ENCODE measurements at places on chromosomes 12 and 14.
A peak's percentile ranks its signal among the peaks of the same experiment; 100 is the strongest.

DNA sequence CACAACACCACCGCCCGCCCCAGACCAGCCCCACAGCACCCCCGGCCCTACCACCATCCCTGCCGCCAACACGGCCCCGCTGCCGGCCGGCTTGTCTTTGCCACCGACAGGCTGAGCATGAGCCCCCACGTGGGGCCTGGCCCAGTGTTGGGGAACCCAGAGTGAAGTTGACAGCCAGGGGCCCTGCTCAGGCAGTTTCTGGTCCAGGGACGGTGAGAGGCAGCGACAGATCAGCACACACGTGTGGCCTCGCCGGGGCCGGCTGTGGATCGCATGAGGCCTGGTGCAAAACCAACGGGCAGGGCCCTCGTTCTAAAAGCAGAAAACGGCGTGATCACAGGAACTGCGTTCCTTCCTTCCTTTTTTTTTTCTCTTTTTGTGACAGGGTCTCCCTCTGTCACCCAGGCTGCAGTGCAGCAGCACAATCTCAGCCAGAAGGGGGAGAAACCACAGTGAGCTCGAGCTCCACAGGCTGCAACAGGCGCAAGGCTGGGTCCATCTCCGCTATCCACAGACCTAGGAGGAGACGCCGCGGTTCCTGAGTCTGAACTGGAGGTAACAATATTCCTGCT lies 50.5 kb upstream of the FBRSL1 start:
- H3K27me3 ChIP-seq: no peaks in the 10 kb centered on the region
- H3K4me1 ChIP-seq: no peaks in the 10 kb centered on the region
- H3K4me3 ChIP-seq: no peak overlapping the region
- no peak for DNase-seq
- H3K27ac ChIP-seq: no peak overlapping the region

DNA sequence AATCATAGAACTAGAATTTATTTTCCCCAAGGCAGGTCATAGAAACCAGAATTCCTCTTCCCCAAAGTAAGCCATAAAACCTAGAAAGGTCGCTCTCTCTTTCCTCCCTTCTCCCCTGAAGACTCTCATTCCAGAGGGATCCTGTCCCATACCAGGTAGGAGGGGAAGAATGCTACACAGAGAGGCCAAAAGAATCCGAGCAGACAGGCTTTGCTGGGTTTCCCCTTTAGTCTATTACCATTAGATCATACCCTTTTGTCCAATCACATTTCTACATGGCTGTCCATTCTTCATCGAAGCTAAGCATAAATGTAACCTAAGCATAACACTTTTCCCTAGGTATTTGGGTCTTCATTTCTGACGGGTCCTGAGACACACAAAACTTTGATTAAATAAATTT lies 204.5 kb downstream of the SPTSSA start:
- no peaks in the 10 kb centered on the region for H3K27me3 ChIP-seq
- no peak overlapping the region for H3K27ac ChIP-seq
- no peak for DNase-seq
- peaks cover 4% of the 10 kb centered on the region for H3K4me1 ChIP-seq
- H3K36me3 ChIP-seq: no peaks in the 10 kb centered on the region

- H3K4me1 ChIP-seq: no peaks in the 10 kb centered on the region
- DNase-seq: no peak
- H3K36me3 ChIP-seq: no peaks in the 10 kb centered on the region
- no peak overlapping the region for H3K27ac ChIP-seq
Observed at GRCh38 chr12:25459541-25459951, 93.5 kb downstream of the LMNTD1 start.

- H3K27ac ChIP-seq: peak within 1 kb of the TSS; percentile 88
- no peaks in the 10 kb centered on the region for H3K36me3 ChIP-seq
- peak within 1 kb of the TSS; percentile 96 for H3K4me3 ChIP-seq
- H3K4me1 ChIP-seq: peaks cover 50% of the 10 kb centered on the region
Observed at GRCh38 chr14:55579724-55580469, at the start of gene KTN1. Gene KTN1 (plus strand): TSS chr14:55580207. CDS start chr14:55612049, 31,842 bp downstream.

- no peaks in the 10 kb centered on the region for H3K4me1 ChIP-seq
- no peak for DNase-seq
- no peak overlapping the region for H3K27ac ChIP-seq
- no peaks in the 10 kb centered on the region for H3K27me3 ChIP-seq
- no peak overlapping the region for H3K4me3 ChIP-seq
- peaks cover 18% of the 10 kb centered on the region for H3K36me3 ChIP-seq
Observed at GRCh38 chr14:30710876-30711275, 88.8 kb downstream of the SCFD1 start.

DNA sequence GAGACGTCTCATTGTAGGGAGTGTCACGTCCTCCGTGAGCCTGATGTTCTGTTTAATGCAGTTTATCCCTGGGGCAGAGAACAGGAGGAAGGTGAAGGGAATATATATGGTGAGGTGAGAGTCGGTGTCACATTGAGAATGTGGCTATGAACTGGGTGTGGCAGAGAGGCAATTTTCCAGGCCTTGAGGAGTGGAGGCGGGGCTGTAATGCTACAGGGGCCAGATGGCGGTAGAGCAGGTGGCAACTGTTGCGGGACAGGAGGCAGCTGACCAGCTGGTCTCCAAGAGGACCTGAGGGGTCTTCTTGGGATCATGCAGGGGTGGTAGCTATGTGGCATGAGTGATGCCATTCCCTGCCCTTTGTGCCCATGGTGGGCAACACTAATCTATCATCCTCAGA lies 59.6 kb downstream of the CACNA1C start:
- no peak for DNase-seq
- H3K27ac ChIP-seq: no peak overlapping the region
- H3K4me1 ChIP-seq: no peaks in the 10 kb centered on the region
- no peak overlapping the region for H3K4me3 ChIP-seq
- no peaks in the 10 kb centered on the region for H3K27me3 ChIP-seq

DNA sequence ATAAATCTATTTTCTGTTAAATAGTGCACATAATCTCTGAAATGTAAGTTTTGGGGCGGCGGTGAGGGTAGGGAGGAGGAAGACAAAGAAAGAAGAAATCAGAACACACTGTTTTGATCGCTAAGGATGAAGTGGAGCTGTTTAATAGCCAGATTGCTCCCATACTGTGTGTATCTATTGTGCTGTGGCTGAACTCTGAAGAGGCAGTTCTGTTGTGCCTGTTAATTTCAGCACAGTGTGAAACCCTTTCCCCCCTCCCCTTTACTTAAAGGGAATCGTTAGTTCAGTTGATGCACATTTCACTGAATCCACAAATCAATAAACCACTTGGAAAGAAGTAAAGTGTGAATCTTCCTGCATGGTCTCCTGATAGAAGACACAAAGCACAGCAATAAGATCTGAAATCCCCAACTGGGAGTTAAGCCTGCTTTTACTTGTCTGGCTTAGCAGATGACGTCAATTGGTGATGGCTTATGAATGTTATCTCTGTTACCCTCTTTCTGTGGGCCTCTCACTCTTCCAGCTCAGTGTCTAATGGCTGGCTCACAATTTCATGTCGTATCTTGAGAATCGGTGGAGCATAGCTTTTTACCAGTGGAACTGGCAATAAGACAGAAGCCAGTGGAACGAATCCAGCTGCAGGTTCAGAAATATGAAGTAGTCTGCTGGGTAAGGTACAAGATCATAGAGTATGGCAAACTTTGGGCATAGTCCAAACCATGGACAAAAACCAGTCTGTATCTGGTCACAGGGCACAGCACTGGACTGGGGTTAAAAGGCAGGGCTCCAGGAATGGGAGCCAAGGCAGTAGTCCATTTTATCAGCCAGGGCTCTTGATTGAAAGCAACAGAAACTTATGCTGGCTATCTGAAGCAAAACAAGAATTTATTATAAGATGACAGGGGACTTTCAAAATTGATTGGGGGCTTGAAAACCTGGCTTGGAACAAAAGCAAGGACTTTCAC lies 413.5 kb upstream of the SEL1L start:
- no peaks in the 10 kb centered on the region for H3K36me3 ChIP-seq
- no peak for DNase-seq
- H3K27ac ChIP-seq: no peak overlapping the region
- no peak overlapping the region for H3K4me3 ChIP-seq
- no peaks in the 10 kb centered on the region for H3K27me3 ChIP-seq
- no peaks in the 10 kb centered on the region for H3K4me1 ChIP-seq

DNA sequence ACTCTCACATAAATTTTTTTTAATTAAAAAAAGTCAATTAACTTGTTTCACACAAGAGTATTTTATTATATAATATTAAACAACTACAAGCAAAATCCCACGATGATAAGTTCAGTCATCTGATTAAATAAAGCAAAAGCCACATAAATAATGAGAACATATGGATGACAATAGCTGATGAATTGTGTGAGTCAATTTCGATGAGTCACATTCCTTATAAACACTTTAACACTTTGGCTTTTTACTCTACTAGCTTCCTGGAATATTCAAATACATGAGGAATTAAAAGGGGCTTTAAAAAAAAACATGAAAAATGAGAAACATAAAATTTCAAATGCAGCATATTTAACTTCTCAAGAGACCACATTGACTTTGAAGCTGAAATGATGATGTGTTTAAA lies 95.3 kb downstream of the BCAT1 start:
- no peak overlapping the region for H3K4me3 ChIP-seq
- no peaks in the 10 kb centered on the region for H3K36me3 ChIP-seq
- H3K27ac ChIP-seq: no peak overlapping the region
- H3K4me1 ChIP-seq: no peaks in the 10 kb centered on the region
- no peak for DNase-seq
- no peaks in the 10 kb centered on the region for H3K27me3 ChIP-seq

DNA sequence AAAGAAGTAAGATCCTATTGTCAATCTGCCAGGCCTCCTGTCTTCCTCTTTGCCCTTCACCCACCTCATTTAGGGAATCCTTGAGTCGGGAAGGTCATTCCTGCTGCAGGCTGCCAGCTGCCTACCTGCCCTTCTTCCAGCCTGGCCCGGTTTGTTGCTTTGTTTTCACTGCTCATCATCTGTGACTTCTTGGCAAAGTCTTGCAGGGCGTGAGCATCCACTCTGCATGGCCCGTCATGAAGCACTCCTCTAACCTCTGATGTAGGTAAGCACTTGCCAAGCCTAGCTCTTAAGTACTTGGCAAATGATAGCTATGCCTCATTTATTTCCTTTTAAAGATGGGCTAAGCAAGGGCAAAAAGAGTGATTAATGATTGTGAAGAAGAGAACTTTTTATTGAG lies 192.8 kb downstream of the NRXN3 start:
- no peak overlapping the region for H3K27ac ChIP-seq
- no peak overlapping the region for H3K4me3 ChIP-seq
- H3K27me3 ChIP-seq: no peaks in the 10 kb centered on the region
- no peak for DNase-seq

GRCh38 chr14:75373616-75374015 lies 54.2 kb upstream of the JDP2 start:
- no peak overlapping the region for H3K4me3 ChIP-seq

- no peaks in the 10 kb centered on the region for H3K27me3 ChIP-seq
- no peak overlapping the region for H3K27ac ChIP-seq
Observed at GRCh38 chr12:100395811-100396210, 38.9 kb downstream of the SLC17A8 start.

GRCh38 chr12:79818856-79819255 lies 116.0 kb downstream of the PPP1R12A start:
- H3K27ac ChIP-seq: no peak overlapping the region
- peaks cover 40% of the 10 kb centered on the region for H3K36me3 ChIP-seq
- peaks cover 18% of the 10 kb centered on the region for H3K4me1 ChIP-seq
- no peaks in the 10 kb centered on the region for H3K27me3 ChIP-seq
- no peak for DNase-seq
- no peak overlapping the region for H3K4me3 ChIP-seq

DNA sequence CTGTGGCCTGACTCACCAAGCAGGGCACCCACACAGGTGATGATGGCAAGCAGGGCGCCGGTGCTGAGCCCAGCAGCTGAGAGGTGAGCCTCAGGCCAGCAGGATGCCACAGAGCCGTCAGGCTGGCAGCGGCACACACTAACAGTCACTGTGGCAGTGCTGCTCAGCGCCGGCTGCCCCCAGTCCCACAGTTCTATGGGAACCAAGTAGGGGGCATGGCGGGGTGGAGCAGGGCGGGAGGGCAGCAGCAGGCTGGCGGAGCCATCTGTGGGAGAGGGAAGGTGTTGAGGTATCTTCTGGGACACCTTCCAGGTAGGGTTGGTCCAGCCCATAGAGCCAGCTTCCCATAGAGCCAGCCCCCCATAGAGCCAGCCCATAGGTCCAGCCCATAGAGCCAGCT lies 7.0 kb downstream of the PSMB11 start:
- DNase-seq: no peak
- H3K36me3 ChIP-seq: no peaks in the 10 kb centered on the region
- H3K4me1 ChIP-seq: no peaks in the 10 kb centered on the region
- no peak overlapping the region for H3K27ac ChIP-seq

DNA sequence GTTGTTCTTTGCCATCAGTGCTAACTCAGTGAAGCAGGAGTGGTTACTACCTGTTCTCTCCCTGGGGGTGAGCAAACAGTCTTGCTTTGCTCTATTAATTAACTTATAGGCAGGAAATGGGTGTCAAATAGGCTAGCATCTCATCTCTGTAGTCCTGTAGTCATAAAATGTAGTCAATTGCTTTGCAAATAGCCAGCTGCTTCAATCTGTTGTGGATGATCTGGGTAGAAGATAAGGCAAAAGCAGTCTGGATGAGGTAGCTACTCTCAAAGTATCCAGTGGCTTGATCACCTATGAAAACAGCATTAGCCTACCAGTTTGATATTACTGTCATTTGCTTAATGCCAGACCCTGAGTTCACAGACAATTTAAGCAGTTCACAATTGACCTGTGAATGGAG lies 369.0 kb upstream of the TMTC1 start:
- no peaks in the 10 kb centered on the region for H3K36me3 ChIP-seq
- H3K27me3 ChIP-seq: no peaks in the 10 kb centered on the region
- H3K27ac ChIP-seq: no peak overlapping the region
- H3K4me1 ChIP-seq: no peaks in the 10 kb centered on the region
- no peak overlapping the region for H3K4me3 ChIP-seq

All from vagina (tissue), 2 donors.